Mucosa of descending colon (tissue), 3 donors: ENCODE measurements at places on chromosomes 7 and 10.

DNA sequence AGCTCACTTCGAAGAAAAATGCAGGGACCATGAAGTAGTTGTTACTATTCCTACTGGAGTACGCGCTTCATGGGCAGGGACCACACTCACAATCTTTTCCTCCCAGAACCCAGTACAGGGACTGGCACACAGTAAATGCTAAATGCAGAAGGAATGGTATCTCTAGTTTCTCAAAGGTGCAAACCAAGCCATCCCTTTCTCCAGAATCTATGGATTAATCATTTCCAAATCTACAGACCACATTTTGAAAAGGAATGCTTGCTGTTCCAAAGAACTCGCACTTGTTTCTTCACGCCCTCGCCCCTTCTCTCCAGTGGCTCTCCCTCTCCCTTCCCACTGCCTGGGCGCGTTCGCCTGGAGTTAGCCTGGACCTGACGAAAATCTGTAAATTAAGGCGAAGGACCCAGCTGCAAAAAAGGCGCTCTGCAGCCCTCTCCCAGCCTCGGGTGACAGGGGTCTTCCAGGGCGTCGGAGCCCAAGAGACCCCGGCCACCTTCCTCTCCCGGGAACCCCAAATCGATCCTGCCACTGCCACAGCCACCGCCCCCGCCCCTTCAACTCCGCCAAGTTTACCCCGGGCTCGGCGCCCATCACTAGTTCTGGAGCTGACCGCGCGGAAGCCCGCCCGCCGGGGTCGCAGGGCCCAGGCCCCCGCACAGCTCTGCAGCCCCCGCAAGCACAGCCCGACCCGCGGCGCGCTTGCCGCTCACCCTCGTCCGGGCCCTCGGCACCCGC, 527 bp downstream of the PDIA4 start:
- DNase-seq, result no peak

DNA sequence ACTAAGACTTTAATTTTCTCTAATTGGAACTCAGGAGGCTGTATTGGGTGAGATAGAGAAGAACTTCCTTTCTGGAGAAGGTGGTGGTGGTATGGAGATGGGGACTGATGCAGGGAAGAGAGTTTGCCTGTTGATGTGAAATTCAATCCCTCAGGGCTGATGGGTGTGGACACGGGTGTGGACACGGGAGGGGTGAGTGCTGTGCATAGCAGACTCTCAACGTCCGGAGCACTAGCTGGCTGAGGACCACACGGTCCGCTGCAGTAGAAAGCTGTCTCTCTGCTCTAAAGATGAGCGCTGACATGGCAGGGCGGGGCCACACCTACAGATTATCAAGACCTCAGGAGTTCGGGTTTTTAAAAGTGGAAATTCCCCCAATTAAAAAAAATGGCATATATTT, 148.5 kb upstream of the PITRM1 start:
- DNase-seq, result no peak

GRCh38 chr7:66707825-66708224, 32.7 kb upstream of the RABGEF1 start:
- no peak for DNase-seq

- DNase-seq, result no peak
Observed at GRCh38 chr10:35949811-35950211, 307.7 kb upstream of the FZD8 start.

DNA sequence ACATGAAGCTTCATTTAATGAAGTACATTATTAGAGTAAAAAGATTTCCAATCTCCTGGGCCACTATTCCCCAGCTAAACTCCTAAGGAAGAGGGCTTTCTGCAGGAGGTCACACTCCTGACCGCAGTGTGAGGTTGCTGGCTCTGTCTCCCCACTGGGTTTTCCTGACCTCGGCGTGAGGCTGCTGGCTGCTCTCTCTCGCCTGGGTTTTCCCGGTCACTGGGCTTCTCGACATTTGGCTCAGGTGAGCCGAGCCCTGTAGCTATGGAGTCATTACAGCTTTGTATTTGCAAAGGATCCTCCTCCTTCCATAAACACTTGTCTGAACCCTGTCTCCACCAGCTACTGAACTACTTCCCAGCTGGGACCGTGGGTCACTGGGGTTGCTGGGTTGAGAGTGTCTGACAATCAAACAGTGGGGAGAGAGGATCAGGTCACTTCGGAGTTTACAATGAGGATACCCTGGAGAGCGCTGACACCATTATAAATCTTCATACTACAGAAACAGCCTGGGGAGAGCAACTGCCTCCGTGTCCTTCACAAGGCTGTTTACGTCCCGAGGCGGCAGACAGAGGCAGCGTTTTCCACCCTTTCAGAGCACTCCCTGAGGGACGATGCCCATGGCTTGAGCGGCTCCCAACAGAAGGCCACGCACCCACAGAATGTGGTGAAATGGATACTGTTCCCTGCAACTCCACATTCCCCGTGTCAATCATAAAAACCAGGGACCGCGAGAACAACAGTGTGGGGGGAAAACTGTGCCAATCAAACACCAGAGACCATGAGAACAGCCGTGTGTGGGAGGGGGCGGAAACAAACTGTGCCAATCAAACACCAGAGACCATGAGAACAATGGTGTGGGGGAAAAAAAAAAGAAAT, 226.2 kb downstream of the ZMYND11 start:
- DNase-seq, result no peak

- DNase-seq, result no peak
Observed at GRCh38 chr7:44277851-44278250, 47.5 kb downstream of the CAMK2B start.
